ENCODE measurements at places on chromosomes 6 and 20.

DNA sequence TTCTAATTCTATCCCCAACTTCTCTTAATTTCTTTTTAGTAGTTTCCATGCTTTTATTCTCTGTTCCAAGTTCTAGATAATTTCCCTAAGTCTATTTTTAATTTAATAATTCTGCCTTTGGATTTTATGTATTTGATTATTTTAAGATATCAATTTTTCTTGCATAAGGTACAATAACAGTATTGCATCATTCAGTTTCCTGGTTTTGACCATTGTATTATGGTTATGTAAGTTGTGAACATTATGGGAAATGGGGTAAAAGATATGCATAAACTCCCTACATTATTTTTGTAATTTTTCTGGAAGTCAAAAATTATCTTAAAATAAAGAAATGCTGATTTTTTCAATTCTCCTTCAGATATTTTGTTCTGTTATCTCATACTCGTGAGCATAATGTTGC, 21.1 kb upstream of the CENPW start:
- DNase-seq = no peak

- DNase-seq = no peak
Measured at GRCh38 chr20:51526106-51526470, 16.4 kb downstream of the NFATC2 start.

GRCh38 chr6:98560841-98561240, 273.5 kb upstream of the POU3F2 start:
- no peak for DNase-seq

DNA sequence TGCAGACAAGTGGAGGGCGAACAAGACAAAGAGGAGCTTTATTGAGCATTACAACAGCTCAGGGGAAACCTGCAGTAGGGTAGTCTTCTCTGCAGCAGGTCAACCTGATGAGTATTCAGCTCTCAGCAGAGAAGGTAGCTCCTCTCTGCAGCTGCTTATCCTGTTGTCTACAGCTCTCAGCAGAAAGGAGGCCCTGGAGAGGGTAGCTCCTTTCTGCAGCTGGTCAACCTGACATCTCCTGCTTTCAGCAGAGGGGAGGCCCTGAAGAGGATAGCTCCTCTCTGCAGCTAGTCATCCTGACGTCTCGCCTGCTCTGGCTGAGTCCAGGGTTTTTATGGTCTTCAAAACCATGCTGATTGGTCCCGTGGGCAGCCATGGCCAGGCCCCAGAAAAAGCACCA, 113.6 kb downstream of the CD24 start:
- no peak for DNase-seq

DNA sequence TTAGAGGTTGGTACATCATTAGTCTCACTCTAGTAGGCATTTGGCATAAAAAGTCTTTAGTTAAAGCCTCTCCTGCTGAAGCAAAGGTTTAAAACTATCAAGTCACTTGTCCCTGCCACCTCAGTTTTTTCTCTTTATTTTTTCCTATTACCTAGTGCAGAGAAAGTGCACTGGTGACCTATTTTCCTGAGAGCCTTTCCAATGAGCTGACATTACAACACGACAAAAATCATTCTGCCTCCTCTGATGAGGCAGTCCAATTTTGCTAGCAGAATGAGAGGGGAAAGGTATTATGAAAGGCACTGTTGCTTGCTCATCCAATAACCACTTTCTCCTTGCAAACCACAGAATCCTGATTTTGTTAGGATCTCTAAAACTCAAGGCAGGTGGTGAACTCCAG, 73.3 kb upstream of the SGK1 start:
- DNase-seq = no peak

GRCh38 chr6:130359736-130360135, 6.1 kb upstream of the TMEM200A start:
- DNase-seq = no peak

DNA sequence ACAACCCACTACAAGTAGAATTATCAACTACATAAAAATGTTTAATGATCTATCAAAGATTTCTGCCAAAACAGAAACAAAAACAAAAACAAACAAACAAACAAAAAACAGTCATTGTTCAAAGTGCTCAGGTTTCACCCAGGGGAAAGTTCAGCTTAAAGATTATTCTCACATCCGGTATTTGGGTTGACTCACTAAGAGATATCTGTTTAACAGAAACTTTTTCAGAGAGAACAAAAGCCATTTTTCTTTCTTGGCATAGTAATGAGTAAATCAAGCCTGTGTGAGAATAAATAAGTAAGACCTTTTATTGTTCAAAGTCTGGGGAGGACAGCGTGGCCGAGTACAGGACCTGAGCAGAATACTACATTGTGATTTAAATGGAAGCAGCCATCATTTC, 143.6 kb downstream of the RCAN2 start:
- DNase-seq = no peak

DNA sequence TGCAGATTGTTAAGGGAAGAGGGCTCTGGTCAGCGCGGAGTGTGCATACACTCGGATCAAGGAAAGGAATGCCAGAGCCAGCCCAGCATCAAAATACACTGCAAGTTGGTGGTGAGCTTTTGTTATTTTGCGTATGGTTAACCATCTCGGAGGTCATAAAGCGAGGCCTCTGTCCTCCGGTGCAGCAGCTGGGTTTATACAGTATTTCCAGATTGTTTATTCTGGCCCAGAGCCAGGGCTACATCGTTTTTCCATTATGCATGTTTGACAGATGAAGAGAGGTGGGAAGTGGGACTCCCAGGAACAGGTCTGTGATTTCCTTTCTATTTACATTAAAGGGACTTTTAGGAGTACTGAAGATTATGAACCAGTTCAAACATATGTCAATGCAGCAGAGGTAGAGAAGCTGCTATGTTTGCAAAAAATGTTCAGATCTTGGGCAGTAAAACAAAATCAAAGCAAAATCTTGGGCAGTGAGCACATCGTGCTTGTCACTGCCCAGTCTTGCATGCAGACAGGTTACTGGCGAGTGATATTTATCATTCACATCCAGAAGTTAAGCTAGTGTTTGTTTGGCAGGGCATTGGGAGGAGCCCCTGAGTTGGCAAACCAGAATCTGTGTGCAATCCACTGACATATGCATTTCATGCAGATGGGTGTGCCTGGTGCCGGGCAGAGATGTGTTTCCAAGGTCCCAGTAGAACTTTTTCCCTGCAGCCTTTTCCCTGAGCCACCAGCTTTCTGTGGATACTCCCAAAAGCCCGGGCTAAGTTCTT, 256.3 kb upstream of the TAB2 start:
- DNase-seq = no peak

GRCh38 chr20:21303872-21304586, 898 bp downstream of the XRN2 start:
- DNase-seq = no peak

DNA sequence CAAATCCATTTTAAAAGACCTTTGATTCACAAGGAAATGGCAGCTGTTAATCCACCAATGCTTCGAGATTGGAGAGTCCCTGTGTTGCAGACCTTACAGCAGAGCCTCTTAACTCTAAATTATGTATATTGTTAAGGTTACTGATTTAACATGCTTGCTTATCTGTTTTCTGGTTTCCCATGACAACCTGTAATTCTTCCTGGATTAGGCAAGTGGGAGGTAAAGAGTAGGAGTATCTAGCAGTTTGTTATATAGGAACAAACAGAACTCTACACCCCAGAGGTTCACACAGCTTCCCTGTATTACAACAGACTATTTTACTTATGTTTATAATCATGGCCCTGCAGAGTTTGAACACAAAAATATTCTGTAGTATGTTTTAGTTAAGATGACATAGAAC, 39.5 kb downstream of the NKX2-4 start:
- DNase-seq = no peak

GRCh38 chr6:168452685-168453377, 11.8 kb downstream of the SMOC2 start:
- DNase-seq = no peak

- peak; percentile 13 for DNase-seq
Measured at GRCh38 chr6:146785001-146785585, 186.3 kb downstream of the ADGB start.

DNA sequence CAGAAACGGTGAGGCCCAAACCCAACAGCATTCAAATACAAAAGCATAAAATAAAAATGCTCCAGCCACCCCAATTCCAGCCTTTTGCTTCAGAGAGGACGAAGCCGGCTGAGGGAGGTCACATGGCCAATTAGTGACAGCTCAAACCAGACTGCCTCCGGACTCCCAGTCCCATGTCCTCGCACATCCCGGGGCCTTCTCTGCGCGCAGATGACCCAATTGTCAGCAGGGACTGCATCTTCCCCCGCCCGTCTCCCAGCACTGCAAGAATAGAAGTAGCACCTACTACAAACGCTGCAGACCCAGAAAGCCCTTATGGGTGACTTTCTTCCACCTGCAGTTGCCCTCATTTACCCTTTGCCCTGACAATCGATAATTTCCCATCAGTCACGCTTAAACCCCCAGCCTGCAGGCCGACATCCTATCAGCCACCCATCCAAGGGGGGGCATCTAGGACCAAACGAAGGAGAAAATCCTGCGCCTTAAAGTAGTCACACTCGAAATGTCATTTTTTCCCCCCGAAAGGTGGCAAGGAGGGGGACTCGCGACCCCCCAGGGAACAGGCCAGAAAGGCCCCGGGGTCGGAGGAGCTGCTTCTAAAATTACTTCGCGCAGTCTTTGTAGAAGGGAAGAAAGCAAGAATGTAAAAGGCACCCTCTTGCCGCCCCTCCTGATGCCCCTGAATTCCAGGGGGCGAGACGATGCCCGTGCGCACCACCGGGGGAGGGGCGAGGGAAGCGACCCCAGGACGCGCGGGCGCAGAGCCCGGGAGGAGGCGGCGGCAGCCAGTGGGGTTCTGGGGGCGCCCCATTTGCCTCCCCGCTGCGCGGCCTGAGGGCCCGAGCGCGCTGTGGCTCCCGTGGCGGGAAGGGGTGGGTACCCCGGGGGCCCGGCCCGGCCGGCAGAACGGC, 792 bp downstream of the SLC23A2 start:
- peak; percentile 3 for DNase-seq

DNA sequence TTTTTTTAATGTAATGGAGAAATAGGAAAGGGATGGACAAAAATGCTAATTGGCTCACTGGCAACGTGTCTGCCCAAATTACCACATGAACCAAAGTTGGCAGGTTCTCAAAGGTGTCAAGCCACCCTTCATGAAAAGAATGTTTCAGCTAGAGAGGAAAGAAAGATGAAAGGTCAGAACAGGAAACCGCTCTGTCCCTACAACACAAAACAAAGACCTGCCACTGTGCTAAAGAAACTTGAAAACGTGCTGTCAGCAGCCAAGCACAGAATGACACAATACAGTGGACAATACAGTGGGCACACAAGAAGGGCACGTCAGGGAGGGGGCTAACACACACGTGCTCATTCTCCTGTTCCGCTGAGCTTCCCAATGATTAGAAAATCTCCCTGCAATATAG, 4.9 kb downstream of the PREP start:
- DNase-seq = no peak

GRCh38 chr20:34525709-34526416, 9.6 kb downstream of the DYNLRB1 start:
- no peak for DNase-seq

GRCh38 chr6:139643986-139644385, 269.5 kb upstream of the CITED2 start:
- DNase-seq = no peak

GRCh38 chr6:41441598-41442351, 104.4 kb upstream of the FOXP4 start:
- DNase-seq = no peak

- no peak for DNase-seq
Measured at GRCh38 chr20:59829054-59829785, 104.2 kb downstream of the SYCP2 start.

GRCh38 chr6:74283532-74283931, 587.5 kb downstream of the CD109 start:
- DNase-seq = no peak

GRCh38 chr6:28251661-28252008, 434 bp downstream of the ZKSCAN4 start:
- DNase-seq = peak; percentile 5

DNA sequence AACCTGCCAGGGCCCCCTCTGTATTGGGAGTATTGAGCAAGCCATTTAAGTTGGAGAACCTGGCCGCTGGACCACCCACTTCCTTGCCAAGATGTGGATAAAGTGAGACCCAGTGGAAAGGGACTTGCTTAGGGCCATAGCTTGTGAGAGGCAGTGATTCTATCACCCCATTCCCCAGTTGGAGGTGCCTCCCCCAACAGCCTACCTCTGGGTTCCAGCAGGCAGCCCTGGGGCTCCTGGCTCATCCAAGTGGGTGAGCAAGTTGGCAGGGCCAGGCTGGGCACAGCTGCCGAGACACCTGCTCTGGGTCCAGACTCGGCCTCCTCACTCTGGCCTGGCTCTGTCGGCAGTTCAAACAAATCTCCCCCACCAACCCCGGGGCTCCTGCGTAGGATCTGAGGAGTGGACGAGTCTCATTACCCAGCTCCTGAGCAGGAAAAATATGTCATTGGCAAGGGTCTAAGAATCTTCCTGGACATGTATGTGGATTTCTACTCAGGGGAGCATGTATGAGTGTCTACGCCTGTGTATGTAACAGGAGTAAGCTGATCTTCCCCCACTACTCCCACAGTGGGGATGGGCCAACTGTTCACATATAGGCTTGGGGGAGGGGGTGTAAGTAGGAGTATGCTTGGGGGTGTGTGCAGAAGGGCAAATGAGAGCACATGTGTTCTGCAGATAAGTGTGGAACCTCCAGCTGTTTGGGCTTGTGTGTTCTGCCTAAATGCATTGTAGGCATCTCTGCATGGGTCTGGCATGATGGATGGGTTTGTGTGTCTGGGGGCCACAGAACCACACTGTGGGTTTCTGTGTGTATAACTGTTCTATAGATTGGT, 1.9 kb downstream of the ID1 start:
- DNase-seq = no peak

- DNase-seq = no peak
Measured at GRCh38 chr6:20234136-20234535, 21.9 kb upstream of the MBOAT1 start.

DNA sequence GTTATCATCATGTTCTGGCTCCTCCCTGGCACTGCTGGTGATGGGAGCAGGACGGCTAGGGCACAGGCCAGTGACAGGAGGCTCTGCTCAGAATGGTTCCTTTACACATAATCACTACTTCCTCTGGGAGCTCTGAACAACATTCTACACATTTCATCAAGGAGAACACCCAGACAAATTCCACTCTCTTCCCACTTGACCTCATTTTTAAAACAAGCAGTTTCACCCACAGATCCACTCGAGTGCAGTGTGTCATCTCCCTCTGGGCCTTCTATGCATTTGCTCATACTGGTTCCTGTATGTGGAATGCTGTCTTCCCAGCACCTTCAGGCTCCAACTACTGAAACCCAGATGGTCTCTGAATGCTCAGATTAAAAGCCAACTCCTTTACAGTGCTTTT, 84.8 kb downstream of the ELOVL5 start:
- DNase-seq = no peak

- DNase-seq = no peak
Measured at GRCh38 chr6:20416567-20417345, 15.1 kb downstream of the E2F3 start.

GRCh38 chr6:83343121-83343520, 87.7 kb downstream of the ME1 start:
- no peak for DNase-seq

DNA sequence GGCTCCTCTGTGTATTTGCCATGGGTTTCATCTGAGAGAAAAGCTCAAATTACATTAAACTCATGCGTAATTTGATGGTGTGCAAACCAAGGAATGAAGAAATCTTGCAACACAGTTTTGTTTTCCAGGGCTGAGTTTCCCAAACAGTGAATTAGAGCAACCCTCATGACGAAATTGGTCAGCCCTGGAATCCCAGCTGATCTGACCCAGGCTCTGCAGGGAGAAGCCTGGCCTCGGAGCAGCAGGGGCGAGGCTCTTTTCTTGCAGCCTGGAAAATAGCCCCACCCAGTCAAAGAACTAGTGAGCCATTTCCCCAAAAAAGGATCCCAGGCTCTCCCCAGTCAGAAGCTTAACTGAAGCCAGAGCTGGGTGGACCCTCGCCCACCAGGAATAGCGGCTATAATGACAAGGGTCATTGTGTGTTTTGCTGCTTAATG, 107.3 kb upstream of the SNX9 start:
- DNase-seq = no peak
